ENCODE measurements at places on chromosomes 6 and 20.

- no peak for DNase-seq
These were observed 171.3 kb downstream of the COL21A1 start for GRCh38 chr6:56076033-56076432.

GRCh38 chr6:167152862-167153261 lies 4.9 kb downstream of the GPR31 start:
- DNase-seq = no peak

GRCh38 chr6:31691564-31692108 lies 10.8 kb upstream of the LY6G5C start:
- no peak for DNase-seq

DNA sequence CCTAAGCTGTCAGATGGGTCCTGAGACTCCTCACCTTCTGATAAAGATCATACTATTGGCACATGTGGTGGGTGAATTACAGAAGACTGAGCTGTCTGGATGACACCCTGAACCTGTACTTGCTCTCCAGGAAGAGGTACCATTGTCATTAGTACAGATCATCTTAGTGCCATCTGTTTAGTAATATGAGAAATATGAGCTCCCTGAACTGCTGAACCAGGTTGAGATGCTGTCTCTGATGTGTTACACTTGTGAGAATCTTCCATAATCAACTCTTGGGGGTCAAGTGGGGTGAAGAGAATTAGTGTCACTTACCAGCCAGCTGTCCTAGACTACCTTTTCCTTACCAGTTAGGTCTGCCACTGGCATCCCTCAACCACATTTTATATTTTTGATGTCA lies 531.0 kb downstream of the EPHA7 start:
- no peak for DNase-seq

GRCh38 chr6:111971866-111972532 lies 81.9 kb upstream of the CCN6 start:
- no peak for DNase-seq

- DNase-seq = no peak
These were observed 3.8 kb upstream of the E2F1 start for GRCh38 chr20:33689973-33690372.

DNA sequence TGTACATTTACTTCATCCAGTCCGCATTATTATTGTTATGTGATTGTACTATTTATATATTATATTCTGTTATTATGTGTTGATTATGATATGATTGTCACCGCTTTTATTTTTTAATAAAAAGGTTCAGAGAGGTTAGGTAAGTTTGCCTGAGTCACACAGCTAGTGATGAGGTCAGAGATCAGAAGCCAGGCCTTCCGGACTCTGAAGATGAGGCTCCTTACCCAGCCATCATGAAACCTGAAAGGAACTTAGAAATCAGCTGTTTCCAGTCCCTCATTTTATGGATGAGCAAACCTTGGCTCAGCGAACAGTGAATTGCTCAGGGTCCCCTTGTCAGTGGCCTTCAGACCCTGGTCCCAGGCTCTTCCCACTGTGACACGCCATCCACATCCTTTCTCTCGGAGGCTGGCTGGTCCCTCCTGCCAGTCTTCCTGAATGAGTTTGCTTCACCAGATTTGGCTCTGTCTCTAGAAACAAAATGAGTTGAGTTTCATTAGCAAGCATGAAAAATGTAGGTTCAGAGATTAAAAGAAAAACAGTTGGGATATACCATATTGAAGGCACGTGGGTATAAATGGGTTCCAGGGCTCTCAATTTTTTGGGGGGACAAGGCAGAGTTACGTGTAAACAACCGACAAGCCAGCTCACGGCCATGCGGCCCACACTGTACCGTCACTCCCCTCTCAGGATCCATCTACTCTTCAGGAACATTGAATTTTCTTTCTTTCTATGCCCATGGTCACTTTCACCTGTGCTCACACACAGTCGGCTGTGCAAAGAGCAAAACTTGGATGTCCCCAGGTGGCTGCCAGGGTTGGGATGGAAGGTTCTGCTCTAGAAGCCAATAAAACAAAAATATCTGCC lies 132.9 kb downstream of the ZDHHC14 start:
- peak; percentile 39 for DNase-seq

- DNase-seq = no peak
These were observed 371 bp downstream of the HMGN4 start for GRCh38 chr6:26538572-26538902.

GRCh38 chr6:160068346-160068745 lies 53.3 kb upstream of the SLC22A1 start:
- no peak for DNase-seq

DNA sequence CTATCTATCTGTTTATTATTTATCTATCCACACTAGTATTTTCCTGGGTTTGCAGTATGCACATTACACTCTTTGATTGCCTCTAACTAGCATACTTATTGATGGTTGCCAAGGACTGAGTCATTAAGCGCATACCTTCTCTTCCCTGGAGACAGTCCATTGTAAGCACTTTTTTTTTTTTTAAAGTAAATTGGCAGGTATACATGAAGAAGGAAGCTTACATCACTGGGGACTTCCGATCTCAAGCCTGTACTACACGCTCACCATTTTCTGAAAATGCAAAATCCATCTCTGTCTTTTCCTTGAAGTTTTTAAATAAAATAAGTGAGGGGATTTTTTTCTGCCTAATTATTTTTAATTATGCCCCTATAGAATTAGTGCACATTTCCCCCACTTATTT lies 63.5 kb downstream of the HMGN3 start:
- DNase-seq = no peak

GRCh38 chr6:63509652-63510352 lies 62.5 kb upstream of the LOC128125822 start:
- DNase-seq = no peak

GRCh38 chr20:45843506-45843905 lies 9.9 kb downstream of the SNX21 start:
- no peak for DNase-seq

GRCh38 chr6:71902261-71902660 lies 15.9 kb downstream of the RIMS1 start:
- DNase-seq = no peak

DNA sequence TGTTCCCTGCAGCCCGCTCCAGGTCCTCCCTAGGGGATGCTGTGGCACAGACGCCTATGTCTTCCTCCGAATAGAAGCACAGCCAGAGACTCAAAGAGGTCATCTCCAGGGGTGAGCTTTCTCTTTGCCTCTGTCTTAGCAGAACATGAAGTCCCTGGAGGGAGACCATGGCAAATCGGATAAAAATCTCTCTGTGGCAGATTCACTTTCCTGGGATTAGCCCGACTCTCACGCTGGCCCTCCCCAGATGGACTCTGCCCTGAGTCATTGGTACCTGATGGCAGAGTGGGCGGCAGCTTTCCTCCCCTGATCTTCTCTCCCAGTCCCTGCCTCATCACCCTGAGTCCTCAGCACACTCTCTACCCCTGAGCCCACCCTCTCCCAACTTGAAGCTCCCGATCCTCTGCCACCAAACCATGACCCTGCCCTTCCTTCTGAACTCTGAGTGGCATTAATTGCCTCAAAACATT lies 58.0 kb upstream of the CCDC167 start:
- no peak for DNase-seq

- DNase-seq = no peak
These were observed 146.4 kb upstream of the ARID1B start for GRCh38 chr6:156630613-156631302.

DNA sequence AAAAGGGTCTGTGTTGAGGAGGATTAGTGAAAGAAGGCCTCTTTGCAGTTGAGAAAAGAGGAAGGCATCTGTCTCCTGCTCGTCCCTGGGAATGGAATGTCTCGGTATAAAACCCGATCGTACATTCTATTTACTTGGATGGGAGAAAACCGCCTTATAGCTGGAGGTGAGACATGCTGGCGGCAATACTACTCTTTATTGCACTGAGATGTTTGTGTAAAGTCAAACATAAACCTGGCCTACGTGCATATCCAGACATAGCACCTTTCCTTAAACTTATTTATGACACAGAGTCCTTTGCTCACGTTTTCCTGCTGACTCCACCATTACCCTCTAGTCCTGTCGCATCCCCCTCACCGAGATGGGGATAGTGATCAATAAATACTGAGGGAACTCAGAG lies 4.5 kb downstream of the TDP2 start:
- DNase-seq = no peak

- no peak for DNase-seq
These were observed 326.4 kb downstream of the TAF4 start for GRCh38 chr20:61739086-61739831.
